ENCODE measurements at places on chromosomes 12 and 14.

DNA sequence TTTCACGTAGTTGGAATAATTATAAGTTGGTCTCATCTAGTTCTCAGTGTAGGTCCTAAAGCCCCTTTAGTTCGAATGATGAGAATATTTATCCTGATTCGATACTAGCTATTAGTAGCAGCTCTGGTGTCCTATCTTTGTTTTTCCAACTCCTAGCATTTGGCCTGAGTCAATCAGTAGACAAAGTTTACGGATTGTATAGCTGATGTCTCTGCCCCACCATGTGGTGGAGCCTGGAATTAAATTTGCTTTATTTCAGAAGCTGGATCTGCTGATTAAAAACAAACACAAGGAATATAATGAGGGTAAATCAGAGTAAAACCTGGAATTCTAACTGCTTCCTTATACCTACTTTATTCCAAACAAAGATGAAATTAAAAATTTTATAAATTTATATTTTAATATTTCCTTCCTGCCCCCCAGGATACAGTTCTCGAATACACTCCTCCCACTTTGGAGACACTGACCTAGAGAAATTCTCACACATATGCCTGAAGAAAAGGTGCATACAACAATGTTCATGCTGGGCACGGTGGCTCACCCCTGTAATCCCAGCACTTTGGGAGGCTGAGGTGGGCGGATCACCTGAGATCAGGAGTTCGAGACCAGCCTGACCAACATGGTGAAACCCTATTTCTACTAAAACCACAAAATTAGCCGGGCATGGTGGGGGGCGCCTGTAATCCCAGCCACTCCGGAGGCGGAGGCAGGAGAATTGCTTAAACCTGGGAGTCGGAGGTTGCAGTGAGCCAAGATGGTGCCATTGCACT is 7.6 kb upstream of the BRMS1L start:
- peak; percentile 31 for DNase-seq

DNA sequence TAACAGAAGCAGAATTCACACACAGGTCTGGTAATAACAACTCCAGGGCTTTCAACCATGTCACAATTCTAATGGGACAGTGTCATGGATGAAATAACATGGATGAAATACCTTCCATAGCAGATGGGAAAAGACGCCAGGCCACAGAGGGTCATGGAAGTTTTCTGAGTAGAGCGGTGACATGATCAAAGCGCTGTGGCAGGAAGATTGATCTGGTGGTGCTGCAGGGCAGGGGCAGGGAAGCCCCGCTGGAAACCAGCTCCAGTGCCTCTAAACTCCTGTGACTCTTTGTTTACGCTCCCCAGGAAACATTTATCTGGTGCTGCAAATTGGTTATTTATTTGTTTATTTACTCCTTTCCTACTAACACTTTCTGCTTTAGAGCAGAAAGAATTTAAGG is 108.3 kb upstream of the HMGA2 start:
- DNase-seq, result no peak

DNA sequence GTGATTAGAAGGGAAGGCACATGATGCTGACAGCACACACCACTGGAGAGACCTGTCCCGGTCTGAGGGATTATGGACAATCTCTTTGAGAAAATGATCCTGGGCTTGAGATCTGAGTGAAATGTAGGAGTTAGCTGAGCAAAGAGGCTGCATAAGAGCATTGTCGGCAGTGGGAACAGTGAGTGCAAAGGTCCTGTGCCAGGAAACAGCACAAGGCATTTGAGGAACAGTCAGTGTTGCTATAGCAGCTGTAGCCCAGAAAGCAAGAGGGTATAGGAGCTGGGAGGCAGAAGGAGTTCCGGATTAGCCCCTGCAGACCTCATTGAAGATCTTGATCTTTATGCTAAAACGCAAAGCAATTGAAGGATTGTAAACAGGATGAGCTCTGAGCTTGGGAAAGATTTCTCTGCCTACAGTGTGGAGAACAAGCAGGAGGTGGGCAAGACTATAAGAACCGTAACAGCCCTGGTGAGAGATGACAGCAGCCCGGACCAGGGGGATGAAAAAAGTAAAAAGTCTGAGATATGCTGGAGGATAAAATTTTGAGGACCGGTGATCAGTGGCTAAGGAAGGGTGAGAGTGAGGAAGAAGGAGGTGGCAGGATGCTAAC is 28.5 kb downstream of the CFL2 start:
- DNase-seq, result peak; percentile 11

DNA sequence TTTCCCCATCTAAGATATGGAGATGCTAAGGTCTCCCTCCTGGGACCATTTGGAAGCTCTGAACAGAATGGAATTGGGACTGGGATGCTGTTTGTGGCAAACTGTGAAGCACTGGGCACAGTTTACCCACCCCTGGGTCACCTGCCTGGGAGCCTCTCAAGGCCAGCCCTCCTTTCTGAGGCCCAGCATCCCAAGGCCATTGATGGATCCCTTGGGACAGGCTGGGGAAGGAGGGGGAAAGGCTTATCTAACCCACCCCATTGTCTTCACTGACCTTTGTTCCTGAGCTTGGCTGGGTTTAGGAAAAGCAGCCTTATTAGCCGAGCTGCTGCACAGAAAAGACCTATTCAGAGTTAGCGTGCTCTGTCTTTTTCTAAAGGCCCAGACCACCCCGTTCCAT is 5.2 kb downstream of the CCDC85C start:
- no peak for DNase-seq

DNA sequence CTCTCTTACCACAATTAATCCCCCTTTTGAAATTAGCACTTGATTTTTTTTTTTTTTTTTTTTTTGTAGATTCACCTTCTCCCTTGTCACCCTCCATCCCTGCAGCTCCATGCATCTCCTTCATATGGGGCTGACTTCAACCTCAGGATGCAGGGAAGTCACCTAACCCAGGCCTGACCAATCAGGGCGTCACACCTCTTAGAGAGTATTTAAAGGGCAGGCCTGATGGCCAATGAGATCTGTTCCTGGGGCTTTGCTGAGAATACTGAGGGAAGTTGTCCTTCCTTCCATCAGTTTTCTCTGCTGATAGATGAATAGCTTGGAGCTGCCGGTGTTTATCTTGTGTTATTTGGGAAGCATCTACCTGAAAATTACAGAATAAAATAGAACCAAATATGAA is 1104.7 kb upstream of the TMEM132C start:
- DNase-seq, result no peak

DNA sequence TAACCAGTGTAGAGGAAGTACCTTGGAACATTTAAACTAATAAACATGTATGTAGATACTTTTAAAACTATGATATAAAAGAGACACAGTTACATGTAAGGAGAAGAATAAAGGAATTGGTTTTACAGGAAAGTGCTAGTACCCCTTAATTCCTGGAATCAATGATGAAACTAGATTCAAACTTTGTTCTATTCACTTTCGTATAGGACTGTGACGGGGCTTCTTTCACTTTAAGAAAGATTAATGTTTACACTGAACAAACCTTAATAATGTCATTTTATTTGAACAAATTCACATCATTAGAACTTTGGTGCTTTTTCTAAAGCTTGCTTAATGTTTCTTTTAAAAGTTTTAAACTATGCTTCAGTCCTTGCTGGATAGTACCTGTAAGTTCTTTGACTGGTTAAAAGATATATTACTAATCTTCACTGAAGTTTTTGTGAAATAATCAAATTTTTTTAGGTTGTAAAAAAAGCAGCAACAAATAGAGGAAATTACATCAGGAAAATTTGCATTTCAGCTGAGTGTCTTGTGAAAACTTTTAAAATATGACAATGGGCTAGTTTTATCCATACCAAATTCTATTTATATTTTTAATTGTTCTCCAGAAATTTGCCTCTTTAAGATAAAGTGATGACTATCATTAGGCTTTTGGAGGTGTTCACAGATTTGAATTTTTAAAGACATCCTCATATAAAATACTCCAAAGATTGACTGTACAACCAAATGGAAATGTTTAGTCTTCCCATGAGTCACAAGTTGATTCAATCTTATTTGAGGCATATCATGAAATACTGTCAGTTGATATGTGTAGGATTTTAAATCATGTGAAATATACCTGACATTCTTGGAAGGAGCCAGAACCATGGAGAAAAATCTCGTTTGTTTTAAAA is 36.2 kb downstream of the PAPOLA start:
- no peak for DNase-seq

DNA sequence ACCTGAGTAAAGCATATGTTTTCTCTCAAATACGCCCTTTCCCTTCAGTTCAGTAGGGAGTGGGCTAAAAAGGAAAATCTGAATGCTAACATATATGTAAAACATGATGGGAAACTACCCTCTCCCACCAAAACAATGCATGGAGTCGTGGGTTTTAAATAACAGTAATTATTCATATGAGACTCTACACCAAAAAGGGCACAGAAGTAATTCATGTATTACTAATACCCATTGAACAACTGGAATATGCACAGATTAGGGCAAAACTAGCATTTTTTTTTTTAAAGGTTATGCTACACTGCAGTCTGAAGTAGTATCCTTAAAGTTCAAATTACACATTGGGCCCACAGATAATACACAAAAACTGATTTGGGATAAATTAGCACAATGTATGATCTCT is 8.1 kb upstream of the ARID2 start:
- DNase-seq, result no peak

DNA sequence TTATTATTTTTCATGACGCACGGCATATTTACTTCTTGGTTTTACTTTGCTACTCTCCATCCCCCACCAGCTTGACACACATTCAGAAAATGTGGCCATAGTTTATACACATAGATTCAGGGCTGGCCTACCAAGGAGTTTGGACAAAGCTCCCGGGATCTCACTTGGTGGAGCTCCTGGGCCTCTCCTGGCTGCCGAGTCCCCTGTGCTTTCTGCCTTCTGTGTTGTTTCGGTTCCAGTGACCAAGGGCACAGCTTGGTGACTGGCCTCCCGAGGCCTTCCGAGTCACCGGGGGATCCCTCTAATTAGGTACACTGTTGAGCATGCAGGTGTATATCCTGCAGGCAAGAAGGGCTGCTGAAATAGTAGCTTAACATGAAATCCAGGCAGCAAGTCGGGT is 63.5 kb downstream of the RGS6 start:
- DNase-seq, result no peak

- DNase-seq, result no peak
Observed at GRCh38 chr12:102114212-102114611, 5.7 kb downstream of the NUP37 start.

GRCh38 chr12:28191051-28192048 is 1.1 kb downstream of the CCDC91 start:
- no peak for DNase-seq

DNA sequence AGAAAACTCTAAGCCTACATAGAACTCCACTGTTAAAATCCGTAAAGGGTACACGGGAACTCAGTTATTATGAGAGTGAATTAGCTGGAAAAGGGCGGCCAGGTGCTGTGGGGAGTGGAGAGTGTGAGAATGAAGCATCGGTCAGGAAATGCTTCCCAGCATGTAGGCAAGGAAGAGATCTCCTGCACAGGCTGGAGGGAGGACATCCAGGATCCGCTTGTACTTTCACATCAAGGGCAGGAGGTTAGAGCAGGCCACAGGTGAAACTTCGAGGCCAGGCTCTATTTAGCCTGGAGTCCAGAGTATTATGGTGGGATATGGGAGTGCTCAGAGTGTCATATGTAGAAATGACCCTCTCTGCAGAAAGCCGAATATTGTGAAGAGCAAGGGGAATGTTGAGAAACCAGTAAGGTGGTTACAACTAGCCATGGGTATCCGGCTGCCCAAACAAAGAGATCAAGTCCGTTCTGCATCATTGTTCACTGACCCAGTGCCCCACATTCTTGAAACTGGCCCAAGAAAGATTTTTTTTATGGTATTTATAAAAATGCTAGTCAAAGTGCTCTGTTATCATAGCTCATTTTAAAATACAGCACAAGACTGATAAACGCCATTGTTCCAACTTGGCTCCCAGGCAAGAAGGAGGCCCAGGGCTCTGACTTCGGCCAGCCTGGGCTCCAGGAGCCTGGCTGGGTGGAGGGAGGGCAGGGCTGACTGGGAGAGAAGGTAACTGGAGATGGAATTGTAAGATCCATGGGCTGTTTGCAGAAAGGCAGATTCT is 79.4 kb upstream of the HIF1A start:
- DNase-seq, result no peak

- DNase-seq, result peak; percentile 77
Observed at GRCh38 chr12:107903341-107904061, 129.0 kb downstream of the ASCL4 start.

DNA sequence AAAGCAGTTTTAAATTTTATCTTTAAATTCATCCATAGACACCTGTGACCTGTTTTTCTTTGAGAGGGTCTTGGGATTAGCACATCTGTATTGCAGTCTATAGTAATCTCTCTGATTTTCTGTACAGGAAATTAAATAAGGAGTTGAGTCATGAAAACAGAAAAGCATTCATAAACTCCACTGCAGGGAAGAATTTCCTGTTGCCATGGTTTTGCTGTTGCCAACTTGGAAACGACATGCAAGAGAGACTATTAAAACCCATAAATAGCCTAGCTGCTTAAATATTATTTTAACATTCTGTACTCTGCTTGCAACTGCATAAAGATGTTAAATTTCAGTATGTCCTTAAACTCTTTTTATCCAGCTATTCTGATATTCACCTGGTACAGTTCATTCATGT is 281.0 kb upstream of the RGS6 start:
- no peak for DNase-seq

- no peak for DNase-seq
Observed at GRCh38 chr14:98956181-98956580, 315.8 kb downstream of the BCL11B start.

- no peak for DNase-seq
Observed at GRCh38 chr14:60051721-60052221, 40.0 kb upstream of the PCNX4 start.

GRCh38 chr14:97978341-97978740 is 1181.2 kb downstream of the VRK1 start:
- no peak for DNase-seq

- no peak for DNase-seq
Observed at GRCh38 chr12:51126297-51126696, 42.9 kb upstream of the CSRNP2 start.

DNA sequence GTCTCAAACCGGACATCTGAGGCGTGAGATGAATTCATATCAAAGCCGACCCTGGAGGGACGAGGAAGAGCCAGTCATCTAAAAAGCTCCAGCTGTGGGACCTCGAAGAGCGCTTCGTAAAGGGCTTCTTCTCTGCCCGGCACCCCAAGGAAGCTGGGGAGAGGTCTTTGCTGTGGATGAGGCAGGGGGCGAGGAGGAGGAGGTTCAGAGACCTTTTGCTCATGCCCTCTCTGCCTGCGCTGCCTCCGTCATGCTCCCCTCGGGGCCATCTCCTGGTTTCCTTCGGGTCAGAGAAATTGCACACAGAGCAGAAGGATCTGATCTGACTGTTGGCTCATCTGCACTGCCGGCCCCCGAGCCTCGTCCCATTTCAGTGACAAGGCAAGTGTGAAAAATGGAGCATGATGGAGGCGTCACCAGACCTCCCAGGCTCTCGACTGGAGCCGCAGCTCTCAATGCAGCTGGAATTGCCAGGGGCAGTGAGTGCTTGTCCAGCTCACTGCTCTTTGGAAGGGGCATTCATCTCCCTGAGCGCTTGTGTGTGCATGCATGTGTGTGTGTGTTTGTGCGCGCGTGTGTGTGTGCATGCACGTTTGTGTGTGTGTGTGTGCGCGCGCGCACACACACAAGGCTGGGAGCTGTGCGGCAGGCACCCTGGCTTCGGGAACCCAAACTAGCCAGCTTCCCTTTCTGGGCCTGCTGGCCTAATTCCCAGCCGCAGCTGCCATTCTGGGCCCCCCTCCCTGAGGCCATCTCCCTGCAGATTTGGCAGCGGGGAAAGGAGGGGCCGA is 9.2 kb downstream of the CABP1 start:
- DNase-seq, result no peak

GRCh38 chr12:4933411-4933810 is 23.7 kb downstream of the KCNA1 start:
- DNase-seq, result no peak

Data from inflammatory macrophage (primary cell).